ENCODE measurements at places on chromosomes 2 and 18.
A peak's percentile ranks its signal among the peaks of the same experiment; 100 is the strongest.

DNA sequence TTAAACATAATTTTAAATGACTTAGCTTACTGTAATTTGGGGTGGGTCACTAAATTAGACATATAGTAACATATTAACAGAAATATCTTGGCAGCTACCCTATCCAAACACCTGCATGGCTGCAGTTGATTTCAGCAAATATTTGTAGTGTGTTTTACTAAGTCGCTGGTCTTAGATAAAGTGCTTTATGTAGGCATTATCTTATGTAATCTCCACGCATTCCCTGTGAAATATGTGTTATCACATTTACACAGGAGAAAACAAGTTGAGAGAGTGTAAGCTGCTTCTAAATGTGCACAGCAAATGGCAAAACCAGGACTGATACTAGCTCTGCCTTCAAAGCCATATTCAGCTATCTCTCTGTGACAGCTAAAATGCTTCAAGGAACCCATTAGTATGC is 72.0 kb downstream of the NYAP2 start:
- no peak for DNase-seq

DNA sequence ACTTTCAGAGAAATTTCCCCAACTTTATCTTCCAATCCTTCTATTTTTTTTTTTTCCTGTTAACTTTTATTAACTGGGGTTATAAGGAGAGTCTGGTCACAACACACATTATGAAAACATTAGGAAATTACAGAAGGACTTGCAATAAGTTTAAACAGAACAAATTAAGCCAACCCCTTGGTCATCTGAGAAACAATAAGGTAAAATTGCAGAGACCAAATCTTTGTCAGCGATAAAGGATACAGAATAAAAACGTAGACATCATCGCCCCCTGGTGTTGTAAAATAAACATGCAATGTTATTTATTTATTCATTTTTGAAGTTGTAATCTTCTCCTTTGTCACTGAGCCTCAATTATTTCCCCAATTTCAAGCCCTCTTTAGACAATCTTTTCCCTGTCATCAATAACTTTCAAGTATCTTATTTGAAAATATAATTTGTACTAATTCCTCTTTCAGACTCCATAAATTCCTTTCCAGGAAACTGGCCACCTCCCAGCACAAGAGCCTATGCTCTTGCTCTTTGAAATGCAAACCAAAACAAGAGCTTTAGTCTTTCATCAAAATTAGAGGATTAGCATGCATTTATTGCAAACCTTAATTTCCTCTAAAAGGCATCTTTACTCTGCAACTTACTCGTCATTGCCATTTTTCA is 19.5 kb downstream of the G6PC2 start:
- peak; percentile 64 for DNase-seq

- no peak for DNase-seq
Measured at GRCh38 chr2:172516299-172516698, 39.6 kb upstream of the PDK1 start.

DNA sequence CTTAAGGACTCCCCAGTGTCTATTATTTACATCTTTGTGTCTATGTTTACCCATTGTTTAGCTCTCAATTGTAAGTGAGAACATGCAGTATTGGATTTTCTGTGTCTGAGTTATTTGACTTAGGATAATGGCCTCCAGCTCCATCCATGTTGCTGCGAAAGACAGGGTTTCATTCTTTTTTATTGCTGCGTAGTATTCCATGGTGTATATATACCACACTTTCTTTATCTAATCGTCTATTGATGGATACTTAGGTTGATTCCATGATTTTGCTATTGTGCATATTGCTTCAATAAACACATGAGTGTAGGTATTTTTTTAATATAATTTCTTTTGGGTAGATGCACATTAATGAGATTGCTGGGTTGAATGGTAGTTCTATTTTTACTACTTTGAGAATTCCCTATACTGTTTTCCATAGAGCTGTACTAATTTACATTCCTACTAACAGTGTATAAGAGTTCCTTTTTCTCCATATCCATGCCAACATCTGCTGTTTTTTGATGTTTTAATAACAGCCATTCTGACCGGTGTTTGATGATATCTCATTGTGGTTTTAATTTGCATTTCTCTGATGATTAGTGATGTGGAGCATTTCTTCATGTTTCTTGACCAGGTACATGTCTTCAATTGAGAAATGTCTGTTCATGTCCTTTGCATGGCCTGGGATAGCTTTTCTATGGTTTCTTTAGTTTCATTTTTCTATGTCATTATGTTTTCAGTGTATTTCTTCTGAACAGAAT is 21.8 kb downstream of the MTCL1 start:
- no peak for DNase-seq

GRCh38 chr18:58668211-58668610 is 3.1 kb upstream of the MALT1 start:
- no peak for DNase-seq

GRCh38 chr18:38940863-38941531 is 1375.4 kb upstream of the CELF4 start:
- no peak for DNase-seq

DNA sequence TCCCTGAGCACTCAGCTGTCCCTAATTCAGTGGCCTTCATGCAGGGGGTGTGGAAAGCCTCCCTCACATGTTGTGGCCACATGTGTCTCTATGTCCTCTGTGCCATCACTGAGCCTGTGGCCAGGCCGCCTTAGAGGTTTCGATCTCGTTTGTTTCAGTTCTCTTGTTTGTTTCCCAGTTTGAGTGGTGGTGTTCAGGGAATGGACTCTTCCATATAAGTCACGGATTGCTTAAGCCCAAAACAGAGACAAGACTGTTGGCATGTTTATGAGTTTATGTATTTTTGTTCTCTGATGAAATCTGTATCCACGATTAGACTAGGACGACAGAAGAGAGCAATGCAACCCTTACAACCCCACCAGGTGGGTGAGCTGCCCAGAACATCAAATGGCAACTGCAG is 134.5 kb downstream of the CCBE1 start:
- DNase-seq, result no peak

- no peak for DNase-seq
Measured at GRCh38 chr2:28322456-28322855, 70.2 kb upstream of the FOSL2 start.

DNA sequence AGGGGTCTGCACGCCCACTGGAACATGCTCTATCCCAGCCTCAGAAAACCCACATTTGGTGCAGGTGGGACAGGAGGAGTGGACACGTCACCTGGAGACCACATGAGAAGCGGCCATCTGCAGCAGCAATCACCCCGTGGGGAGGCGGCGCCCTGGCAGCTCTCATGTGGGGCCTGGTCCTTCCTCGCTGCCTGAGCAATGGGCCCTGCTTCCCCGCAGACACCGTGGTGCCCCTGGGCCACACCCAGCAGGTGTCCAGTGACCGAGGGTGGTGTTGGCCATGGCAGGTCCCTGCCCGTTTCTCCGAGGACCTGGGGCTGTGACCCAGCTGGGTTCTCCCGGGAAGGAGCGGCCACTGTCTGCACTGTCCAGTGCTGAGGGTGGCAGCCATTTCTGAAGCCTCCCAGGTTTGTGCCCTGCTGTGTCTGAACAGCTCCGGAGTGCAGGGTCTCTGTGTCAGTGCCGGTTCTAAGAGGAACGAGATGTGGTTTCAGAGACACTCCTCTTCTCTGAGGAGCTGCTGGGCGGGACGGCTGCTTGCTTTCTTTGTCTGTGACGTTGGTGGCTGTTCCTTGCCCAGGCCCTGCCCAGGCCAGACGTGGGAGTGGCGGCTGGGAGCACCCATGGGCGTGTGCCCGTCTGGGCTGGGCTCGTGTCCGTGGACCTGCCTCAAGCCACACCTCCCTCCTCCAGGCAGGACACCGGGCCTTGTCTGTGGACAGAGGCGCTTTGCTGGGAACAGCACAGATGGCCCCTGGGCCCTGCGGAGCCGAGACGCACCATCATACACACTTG is 44.8 kb downstream of the NFATC1 start:
- DNase-seq, result no peak

- DNase-seq, result no peak
Measured at GRCh38 chr18:29104227-29104626, 927.3 kb upstream of the CDH2 start.

- no peak for DNase-seq
Measured at GRCh38 chr18:70397259-70397925, 108.5 kb downstream of the SOCS6 start.

DNA sequence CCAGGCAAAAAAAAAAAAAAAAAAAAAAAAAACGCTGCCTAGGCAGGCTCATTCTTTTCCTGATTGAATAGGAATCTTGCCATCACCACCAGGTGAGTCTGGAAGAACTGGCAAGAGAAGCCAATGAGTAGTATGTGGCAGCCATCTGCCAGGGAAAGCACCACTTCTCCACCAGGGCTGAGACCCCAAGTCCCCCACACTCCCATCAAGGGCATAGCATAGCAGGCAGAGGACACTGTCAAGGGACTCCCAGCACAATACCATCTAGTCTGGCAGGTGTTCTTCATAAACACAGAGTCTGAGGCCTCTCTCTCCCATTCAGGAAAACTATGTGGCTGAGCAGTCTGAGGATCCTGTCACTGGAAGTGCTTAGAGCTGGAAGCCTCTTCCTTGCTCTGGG is 538.1 kb upstream of the DSEL start:
- no peak for DNase-seq

- no peak for DNase-seq
Measured at GRCh38 chr2:215764441-215765048, 248.8 kb downstream of the MREG start.

DNA sequence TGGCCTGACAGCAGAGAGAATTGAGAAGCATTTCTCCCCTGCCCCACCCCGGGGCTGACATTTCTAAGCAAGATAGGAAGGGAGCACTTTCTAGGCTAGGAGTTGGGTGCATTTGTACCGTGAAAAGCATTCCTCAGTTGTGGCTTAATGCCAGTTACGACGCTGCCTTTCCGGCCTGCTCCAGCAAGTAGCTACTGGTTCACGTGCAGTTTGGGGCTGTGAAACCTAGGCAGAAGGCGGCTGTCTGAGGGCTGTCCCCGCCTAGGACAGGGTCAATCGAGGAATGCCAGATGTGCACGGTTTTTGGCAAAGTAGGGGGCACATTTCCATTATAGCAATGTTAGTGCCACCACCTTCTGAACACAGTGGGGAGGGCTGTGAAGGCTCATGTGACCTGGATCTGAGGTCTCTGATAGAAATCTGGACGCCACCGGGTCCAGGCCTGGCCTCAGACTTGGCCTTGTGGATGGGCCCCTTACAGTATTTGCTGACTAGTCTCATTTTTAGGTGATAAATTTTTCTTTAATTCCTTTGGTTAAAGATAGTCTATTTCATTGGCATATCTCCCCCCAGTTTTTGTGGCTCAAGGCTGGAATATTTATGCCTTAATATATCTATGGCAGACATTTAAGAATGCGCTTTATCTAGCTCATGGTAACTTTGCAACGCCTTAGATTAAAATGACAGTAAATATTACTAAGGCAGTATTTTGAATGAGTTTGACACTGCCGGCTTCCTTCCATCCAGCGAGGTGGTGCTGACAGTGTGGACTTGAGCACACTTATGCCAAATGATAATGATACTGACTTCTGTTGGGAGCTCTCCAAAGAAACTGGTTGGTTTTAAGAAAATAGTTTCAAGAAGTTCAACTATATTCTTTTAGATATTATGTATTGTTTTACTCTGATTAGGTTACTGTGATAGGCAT is 78.7 kb downstream of the LPIN1 start:
- no peak for DNase-seq

DNA sequence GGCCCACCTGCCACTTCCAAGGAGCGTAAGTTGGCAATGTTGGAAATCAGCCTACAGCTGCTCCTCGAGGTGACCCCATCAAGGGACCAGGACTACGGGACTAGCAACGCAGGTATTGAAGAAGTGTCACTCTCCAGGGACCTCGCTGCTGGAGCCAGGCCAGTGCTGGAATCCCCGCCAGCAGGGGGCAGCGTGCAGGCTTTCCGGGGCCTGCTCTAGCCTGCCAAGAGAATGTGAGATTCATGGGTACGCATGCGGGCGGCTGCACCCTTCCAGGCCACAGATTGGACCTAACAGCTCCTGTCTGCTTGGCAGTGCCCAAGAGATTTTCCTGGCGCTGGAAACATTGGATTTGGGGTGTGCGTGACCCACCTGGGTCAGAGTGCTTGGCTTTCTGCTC is 182.8 kb upstream of the RAB12 start:
- peak; percentile 18 for DNase-seq

- DNase-seq, result no peak
Measured at GRCh38 chr2:57726294-57726693, 320.3 kb upstream of the VRK2 start.

GRCh38 chr2:188130317-188130716 is 161.4 kb upstream of the GULP1 start:
- DNase-seq, result no peak

DNA sequence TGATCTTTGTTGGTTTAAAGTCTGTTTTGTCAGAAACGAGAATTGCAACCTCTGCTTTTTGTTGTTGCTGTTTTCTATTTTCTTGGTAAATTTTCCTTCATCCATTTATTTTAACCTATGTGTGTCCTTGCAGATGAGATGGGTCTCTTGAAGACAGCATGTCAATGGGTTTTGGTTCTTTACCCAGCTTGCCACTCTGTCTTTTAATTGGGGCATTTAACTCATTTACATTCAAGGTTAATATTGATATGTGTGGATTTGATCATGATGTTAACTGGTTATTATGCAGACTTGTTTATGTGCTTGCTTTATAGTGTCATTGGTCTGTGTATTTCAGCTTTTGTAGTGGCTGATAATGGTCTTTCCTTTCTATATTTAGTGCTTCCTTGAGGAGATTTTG is 327.9 kb upstream of the SYT4 start:
- no peak for DNase-seq

GRCh38 chr2:233833345-233833744 is 21.0 kb downstream of the HJURP start:
- no peak for DNase-seq

- DNase-seq, result no peak
Measured at GRCh38 chr2:210252699-210253606, 27.7 kb upstream of the ACADL start.

- no peak for DNase-seq
Measured at GRCh38 chr2:74001781-74002504, 17.2 kb downstream of the TET3 start.

GRCh38 chr2:54772110-54772509 is 48.6 kb downstream of the EML6 start:
- DNase-seq, result no peak

- peak; percentile 98 for DNase-seq
Measured at GRCh38 chr2:191677646-191678436, at the start of gene NABP1. TSS of gene NABP1 (plus strand) at chr2:191678136. CDS start at chr2:191678615, 479 bp downstream.

GRCh38 chr18:31624892-31625640 is 33.4 kb downstream of the TTR start:
- DNase-seq, result no peak

- DNase-seq, result no peak
Measured at GRCh38 chr2:105418522-105418921, 19.7 kb upstream of the FHL2 start.

Data from eye (tissue), 1 donor.